ENCODE measurements at places on chromosomes 3 and 15. TPM values are rescaled to one million over a fixed set of nuclear protein-coding genes. Genes with fewer than 3 reads are reported as not detected.

GRCh38 chr15:43484455-43484854, 8.5 kb downstream of the TP53BP1 start:
- DNase-seq: no peak

Gene IQCH
- polyA plus RNA-seq: 6.9 TPM

DNA sequence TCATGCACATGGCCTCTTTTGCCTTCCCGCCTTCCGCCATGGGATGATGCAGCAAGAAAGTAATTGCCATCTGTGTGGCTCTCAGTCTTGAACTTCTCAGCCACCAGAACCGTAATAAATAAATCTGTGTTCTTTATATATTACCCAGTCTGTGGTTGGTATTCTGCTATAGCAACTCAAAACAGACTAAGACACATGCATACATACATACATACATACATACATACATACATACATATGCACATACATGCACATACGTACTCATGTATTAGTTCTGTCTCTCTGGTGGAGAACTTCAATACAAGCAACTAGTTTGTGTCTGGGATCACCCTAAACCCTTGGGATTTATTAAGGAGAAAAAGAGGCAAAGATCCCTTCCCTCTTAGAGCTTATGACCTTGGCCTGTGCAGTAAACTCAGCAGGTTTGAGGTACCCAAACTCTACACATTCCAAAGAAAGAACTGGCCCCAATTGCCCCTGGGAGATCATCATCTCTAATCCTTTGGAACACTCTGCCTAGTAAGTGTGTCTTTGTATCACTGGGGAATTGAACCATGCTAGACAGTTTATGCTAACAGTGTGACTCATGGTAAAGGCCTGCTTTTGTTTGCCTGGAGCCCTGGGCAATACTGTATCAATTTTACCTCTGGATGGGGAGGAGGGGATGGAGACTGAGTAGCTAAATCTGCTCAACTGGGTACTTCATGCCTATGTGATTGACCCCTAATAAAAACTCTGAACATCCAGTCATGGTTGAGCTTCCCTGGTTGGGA, 115.6 kb upstream of the LMCD1 start:
- DNase-seq: no peak

Gene ZNF80
- not detected for polyA plus RNA-seq

DNA sequence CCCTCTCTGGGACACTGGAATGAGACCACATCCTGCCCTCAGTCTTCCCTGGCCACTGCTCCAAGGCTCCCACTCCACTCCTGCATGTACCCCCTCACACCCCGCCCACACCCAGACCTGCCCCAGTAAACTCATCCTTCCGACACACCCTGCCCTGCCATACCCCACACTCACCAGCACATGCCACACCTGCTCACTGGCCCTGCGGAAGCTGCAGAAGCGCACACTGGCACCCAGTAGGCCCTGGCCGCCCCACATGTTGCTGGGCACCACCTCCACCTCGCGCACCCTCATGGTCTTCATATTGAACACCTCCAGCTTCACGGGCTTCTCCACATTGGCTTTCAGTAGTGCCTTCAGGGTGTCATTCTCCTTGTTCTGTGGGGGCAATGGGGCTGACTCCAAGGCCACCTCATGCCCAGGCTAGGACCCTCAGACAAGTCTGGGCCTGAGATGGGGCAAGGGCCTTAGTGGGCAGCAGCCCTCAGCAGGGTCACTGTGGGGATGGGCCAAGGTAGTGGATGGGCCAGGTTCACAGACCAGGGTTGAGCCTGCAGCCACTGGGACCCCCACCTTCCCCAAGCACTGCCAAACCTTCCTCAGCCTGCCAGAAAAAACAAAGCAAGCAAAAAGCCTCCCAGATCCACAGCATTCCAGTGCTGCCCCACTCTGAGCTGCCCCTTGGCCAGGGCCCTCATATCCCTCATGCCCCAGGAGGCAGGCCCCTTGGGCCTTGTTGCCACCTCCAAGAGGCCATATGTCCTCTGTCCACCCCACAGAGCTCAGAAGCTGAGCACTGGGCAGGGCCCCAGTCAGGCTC, 4.7 kb downstream of the GORASP1 start:
- no peak for DNase-seq

DNA sequence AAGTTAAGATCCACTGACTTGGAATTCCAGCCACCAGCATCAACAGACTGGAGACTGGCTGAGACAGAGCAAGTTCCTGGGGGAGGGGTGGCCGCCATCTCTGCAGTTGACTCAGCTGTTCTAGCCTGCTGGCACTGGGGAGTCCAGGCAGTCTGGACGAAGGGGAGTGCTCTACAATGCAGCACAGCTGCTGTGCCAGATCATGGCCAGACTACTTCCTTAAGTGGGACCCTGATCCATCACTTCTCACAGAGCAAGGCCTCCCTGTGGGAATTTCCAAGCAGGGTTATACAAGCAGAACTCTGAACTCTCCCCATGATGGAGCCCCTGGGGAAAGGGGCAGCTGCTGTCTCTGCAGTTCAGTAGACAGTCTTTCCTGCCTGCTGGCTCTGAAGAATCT, 35.2 kb downstream of the PYGO1 start:
- no peak for DNase-seq

DNA sequence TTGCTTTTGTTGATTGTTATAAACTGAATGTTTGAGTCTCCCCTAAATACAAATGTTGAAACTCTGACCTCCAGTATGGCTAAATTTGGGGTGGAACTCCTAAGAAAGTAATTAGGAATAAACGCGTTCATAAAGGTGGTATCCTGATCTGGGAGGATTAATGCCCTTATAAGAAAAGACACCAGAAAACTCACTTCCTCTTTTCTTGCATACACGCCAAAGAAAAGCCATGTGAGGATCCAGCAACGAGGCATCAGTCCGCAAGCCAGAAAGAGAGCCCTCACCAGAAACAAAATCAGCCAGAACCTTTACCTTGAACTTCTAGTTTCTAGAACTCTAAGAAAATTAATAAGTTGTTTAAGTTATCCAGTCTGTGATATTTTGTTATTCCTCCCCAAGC, 37.4 kb upstream of the AZI2 start:
- DNase-seq: no peak

Gene DNAH1
- polyA plus RNA-seq: 8.1 TPM

GRCh38 chr3:123013876-123014275, 13.7 kb downstream of the SEMA5B start:
- no peak for DNase-seq

DNA sequence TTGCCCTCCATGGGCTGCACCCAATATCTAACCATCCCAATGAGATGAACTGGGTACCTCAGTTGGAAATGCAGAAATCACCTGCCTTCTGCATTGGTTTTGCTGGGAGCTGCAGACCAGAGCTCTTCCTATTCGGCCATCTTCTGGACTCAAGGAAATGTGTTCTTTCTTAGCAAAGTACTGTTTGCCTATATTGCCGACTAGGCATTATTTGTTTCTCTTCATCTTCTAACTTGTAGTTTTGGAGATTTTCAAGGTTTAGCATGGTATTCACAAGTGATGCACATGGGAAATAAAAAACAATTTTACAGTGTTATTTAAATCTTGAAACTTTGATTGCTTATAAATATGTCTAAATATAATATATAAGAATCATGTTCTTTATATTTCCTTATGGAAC, 377.8 kb upstream of the POU1F1 start:
- DNase-seq: no peak

DNA sequence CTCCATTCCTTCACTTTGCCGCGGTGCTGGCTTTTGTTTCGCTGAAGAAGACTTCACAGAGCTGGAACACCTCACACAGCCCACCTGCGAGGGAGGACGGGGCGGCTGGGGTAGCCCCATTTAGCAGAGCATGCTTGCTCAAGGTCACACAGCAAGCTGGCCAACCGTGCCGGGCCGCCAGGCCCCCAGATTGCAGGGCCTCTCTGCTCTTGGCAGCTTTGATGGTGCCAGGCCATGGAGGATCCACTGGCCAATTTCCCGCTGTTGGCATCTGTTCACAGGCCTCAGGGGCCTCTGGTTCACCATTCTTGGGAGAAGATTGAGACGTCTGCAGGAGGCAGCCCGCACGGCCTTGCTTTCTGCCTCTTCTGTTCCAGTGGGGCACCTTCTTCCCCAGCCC, 77.9 kb upstream of the LINGO1 start:
- no peak for DNase-seq

Gene MB21D2
- polyA plus RNA-seq: 18.0 TPM

DNA sequence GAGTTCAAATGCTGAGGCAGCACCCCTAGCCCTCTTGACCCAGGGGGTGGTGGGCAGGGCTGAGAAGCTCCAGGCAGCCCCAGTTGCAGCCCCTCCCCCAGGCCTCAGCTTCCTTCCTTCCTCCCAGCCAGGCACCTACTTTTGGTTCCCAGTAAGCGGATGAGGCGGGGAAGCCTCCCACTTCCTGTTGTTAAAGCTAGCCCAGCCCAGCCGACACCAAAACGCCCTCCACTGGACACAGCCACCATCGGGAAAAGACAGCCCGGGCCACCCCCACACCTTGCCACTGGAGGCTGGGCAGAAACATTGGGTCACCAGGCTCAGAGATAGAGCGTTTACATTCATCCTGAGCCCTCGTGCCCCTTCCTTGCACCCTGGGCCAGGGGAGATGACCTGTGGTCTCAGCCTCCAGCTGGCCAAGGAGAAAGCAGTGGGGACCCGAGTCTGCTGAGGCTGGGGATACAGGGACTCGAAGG, 3.5 kb downstream of the DUSP7 start:
- no peak for DNase-seq

Gene FAM219B
- 51.6 TPM for polyA plus RNA-seq

DNA sequence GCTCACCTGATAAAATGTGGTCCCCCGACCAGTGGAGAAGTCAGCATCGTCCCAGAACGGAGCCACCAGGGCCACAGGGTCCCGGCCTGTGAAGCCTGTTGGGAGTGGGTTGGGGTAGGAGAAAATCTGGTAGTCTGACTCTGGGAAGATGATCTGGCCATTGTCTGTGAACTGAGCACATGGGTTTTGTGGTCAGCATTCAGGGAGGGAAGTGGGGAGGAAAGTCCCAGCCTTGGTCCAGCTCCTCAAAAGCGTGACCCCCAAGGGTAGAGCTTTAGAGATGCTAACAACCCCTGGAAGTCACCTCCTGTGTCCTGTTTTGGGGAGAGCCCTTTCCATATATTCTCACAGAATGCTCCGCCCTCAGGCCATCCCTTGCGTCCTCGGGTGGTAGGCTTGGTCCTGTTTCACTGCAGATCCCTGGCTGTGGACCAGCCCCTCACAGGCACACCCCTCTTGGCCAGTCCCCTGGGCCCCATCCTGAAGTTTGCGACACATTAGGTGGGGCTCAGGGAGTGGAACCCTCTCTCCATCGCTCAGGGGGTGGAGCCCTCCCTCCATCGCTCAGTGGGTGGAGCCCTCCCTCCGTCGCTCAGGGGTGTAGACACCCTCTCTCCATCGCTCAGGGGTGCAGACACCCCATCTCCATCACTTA, 40.0 kb downstream of the MUC4 start:
- no peak for DNase-seq

Gene KLHL25
- polyA plus RNA-seq: 9.2 TPM

DNA sequence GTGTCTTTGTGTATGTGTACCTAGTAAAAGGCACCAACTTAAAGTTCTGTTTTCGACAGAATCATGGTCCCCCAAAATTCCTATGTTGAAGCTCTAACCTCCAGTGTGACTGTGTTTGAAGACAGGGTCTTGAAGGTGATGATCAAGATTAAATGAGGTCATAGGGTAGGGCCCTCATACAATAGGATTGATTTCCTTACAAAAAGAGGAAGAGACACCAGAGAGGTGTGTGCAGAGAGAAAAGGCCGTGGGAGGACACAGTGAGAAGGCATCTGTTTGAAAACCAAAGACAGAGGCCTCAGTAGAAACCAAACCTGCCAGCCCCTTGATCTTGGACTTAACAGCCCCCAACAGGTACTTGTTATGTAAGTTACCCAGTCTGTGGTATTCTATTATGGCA, 52.0 kb upstream of the CORO2B start:
- no peak for DNase-seq

GRCh38 chr15:78691167-78691850, 50.3 kb upstream of the CHRNB4 start:
- no peak for DNase-seq

DNA sequence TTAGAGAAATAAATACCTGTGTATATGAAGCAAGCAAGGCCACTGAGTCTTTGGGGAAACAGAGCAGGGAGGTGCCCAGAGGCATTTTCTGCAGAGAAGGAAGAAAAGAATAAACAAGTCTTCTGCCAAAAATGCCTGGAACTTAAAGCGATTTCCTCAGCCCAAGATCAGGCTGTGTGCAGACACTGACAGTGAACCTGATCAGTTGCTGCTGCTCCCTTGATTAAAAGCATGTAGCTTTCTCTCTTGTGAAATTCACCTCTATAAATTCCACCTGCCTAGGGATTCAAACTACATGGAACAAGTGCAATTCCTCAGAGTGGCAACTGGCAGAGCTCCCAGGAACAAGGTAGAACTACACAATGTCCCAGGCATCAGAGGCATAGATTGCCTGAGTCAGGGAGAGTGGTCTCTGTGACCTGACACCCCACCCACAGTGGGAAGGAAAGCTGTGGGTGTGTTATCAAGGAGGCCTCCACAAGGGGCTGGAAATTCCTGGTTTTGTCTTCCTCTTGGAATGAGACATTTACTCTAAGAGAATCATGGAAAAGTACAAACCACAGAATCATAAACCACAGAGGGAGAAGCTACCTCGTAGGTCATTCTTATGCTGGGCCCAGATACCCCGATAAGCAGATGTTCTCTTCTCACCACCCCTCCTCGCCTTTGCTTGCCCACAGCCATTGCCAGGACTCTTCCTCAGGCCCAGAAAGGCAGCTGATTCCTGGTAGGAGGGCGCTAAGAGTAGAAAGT, 1.8 kb upstream of the ZBTB38 start:
- DNase-seq: no peak

DNA sequence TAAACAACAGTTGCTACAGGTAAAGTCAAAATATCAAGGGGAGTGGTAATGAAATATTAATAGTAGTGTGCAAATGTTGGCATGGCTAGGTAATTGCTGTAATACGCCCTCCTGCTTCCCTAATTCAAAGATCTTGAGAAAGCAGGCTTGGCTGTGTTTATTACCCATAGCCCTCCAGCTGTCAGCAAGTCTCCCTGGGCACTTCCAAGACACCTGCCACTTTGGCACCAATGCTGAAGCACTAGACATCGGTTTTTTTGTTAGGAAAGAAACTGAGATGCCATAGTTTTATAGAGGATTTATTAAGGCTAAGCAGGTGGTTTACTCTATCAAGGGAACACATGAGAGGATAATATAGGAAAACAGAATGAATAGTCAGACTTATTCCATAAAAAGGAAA, 64.4 kb downstream of the P2RY1 start:
- no peak for DNase-seq

Gene PLSCR2
- polyA plus RNA-seq: 1.8 TPM

GRCh38 chr3:24237971-24238706, 256.5 kb downstream of the THRB start:
- peak; percentile 32 for DNase-seq

- DNase-seq: peak; percentile 44
Observed at GRCh38 chr15:79923079-79923514, 26.3 kb upstream of the MTHFS start.
